ENCODE measurements at places on chromosomes 6 and 20. TPM values are rescaled to one million over a fixed set of nuclear protein-coding genes. Genes with fewer than 3 reads are reported as not detected.

DNA sequence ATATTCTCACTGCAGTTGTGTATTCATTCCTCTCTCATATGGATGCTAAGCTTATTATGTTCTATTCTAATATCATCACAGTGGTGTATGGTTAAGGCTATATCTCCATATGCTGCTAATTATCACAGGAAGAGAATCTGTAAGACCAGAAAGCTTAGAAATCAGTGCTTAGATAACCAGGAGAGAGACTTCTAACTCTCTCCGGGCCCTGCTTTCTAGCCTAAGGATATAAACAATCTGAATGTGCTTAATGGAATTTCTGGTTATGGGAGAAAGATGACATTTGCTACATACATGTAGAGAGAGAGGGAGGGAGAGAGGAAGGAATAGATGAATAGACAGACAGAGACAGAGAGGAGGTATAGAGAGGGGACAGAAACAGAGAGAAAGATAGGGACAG is 1231.3 kb downstream of the EPHA7 start:
- no peak overlapping the region for H3K27ac ChIP-seq
- no peak overlapping the region for H3K4me3 ChIP-seq
- no peaks in the 10 kb centered on the region for H3K27me3 ChIP-seq
- H3K4me1 ChIP-seq: no peaks in the 10 kb centered on the region
- no peak for DNase-seq

Gene SCRT2
- total RNA-seq: not detected

DNA sequence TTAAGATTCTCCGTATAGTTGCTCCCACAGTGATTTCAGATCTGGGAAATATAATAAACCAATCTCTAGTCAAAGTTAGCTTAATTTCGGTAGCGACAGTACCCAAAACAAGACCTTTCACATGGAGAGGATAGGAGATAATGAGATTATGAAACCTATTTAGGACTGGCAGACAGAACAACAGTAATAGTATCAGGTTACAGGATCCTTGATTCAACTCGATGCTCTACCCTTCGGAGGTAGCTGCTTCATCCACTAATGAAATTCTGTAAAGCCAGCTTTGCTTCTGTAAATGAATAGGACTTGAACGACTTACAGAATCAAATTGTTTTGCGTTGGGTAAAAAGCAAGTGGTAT is 534 bp upstream of the AKIRIN2 start:
- peaks cover 39% of the 10 kb centered on the region for H3K4me1 ChIP-seq
- no peaks in the 10 kb centered on the region for H3K27me3 ChIP-seq
- DNase-seq: no peak
- peaks cover 16% of the 10 kb centered on the region for H3K36me3 ChIP-seq

GRCh38 chr6:5012519-5012918 is 8.7 kb upstream of the RPP40 start:
- H3K4me3 ChIP-seq: no peak overlapping the region
- no peaks in the 10 kb centered on the region for H3K27me3 ChIP-seq
- no peak for DNase-seq
- H3K4me1 ChIP-seq: no peaks in the 10 kb centered on the region

- H3K4me1 ChIP-seq: no peaks in the 10 kb centered on the region
- peaks cover 8% of the 10 kb centered on the region for H3K27me3 ChIP-seq
- DNase-seq: no peak
- no peak overlapping the region for H3K27ac ChIP-seq
- H3K4me3 ChIP-seq: no peak overlapping the region
These were observed 31.8 kb upstream of the MAFB start for GRCh38 chr20:40720826-40721225.

Gene RIMS4
- not detected for total RNA-seq

GRCh38 chr6:30726506-30727413 is 6.6 kb downstream of the TUBB start:
- no peaks in the 10 kb centered on the region for H3K27me3 ChIP-seq
- H3K4me3 ChIP-seq: no peak overlapping the region
- peaks cover 60% of the 10 kb centered on the region for H3K4me1 ChIP-seq
- no peak for DNase-seq
- peaks cover 69% of the 10 kb centered on the region for H3K36me3 ChIP-seq

- H3K4me1 ChIP-seq: no peaks in the 10 kb centered on the region
- H3K27ac ChIP-seq: no peak overlapping the region
- no peak overlapping the region for H3K4me3 ChIP-seq
- H3K27me3 ChIP-seq: no peaks in the 10 kb centered on the region
- no peaks in the 10 kb centered on the region for H3K36me3 ChIP-seq
- no peak for DNase-seq
These were observed 44.4 kb downstream of the COL9A1 start for GRCh38 chr6:70258483-70258882.

Gene ASXL1
- 136 TPM for total RNA-seq

DNA sequence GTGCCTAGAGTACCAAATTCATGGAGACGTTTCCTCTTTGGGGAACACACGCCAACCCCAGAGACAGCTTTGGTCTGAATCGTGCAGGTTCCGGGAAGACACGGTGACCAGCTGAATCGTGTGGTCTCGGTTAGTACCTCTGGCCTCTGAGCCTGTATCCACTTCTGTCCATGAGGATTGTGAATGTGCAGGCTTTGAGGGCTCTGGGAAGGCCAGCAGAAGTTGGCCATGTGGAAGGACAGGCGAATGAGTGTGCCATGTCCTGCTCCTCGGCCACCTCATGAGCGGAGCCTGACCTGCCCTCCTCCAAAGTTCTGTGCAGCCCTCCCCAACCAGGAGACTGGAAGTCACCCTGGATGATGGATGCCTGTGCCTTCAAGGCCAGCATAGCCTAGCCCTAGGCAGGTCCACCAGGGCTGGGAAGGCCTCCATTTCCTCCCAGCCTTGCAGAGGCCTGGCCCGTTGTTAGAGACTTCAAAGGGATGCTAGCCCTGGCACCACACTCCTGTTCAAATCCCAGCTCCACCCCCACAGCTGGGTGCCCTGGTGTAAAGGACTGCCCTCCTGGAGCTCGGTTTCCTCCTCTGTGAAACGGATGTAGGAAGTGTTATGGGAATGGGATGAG is 1.7 kb upstream of the TMEM74B start:
- H3K27ac ChIP-seq: no peak overlapping the region
- H3K27me3 ChIP-seq: peaks cover 36% of the 10 kb centered on the region
- H3K4me3 ChIP-seq: peak overlapping the region; percentile 71
- H3K4me1 ChIP-seq: peaks cover 6% of the 10 kb centered on the region
- no peaks in the 10 kb centered on the region for H3K36me3 ChIP-seq

Gene MYLK4
- total RNA-seq: 0.10 TPM

DNA sequence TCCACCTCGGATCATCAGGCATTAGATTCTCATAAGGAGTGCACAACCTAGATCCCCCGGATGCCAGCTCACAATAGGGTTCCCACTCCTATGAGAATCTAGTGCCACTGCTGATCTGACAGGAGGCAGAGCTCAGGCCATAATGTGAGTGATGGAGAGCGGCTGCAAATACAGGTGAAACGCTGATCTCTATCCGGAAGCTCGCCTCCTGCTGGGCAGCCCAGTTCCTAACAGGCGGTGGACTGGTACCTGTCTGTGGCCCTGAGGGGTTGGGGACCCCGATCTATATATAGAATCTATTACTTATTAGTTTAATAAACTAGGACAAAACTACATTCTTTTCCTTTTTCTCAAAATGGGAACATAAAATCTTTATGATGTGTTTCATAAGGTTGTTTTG is 741.9 kb downstream of the RFPL4B start:
- H3K4me3 ChIP-seq: no peak overlapping the region
- H3K4me1 ChIP-seq: no peaks in the 10 kb centered on the region
- no peaks in the 10 kb centered on the region for H3K36me3 ChIP-seq

Gene NKX2-2
- not detected for total RNA-seq

DNA sequence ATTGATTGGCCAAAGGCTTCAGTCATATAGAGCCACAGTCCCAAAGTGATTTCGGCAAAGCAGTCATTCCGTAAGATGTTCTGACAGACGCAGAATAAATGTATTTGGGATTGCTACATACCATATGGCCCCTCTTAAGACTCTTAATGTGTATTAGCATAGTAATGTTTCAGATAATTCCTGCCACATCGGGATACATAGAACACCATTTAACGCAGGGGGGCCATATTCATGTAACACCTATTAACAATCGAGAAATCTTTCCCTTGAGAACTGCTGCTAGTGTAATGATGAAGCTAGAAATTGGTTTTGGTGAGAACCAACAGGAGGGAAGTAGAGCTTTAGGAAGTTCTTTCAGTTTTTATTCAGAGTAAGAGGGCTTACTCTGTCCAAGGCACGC is 390.9 kb upstream of the SASH1 start:
- no peak overlapping the region for H3K4me3 ChIP-seq
- no peak overlapping the region for H3K27ac ChIP-seq
- H3K27me3 ChIP-seq: no peaks in the 10 kb centered on the region
- no peaks in the 10 kb centered on the region for H3K36me3 ChIP-seq

- H3K4me1 ChIP-seq: peaks cover 5% of the 10 kb centered on the region
- peaks cover 14% of the 10 kb centered on the region for H3K27me3 ChIP-seq
- DNase-seq: no peak
- H3K36me3 ChIP-seq: peaks cover 2% of the 10 kb centered on the region
- no peak overlapping the region for H3K4me3 ChIP-seq
These were observed 39.6 kb upstream of the GTSF1L start for GRCh38 chr20:43766385-43766784.

DNA sequence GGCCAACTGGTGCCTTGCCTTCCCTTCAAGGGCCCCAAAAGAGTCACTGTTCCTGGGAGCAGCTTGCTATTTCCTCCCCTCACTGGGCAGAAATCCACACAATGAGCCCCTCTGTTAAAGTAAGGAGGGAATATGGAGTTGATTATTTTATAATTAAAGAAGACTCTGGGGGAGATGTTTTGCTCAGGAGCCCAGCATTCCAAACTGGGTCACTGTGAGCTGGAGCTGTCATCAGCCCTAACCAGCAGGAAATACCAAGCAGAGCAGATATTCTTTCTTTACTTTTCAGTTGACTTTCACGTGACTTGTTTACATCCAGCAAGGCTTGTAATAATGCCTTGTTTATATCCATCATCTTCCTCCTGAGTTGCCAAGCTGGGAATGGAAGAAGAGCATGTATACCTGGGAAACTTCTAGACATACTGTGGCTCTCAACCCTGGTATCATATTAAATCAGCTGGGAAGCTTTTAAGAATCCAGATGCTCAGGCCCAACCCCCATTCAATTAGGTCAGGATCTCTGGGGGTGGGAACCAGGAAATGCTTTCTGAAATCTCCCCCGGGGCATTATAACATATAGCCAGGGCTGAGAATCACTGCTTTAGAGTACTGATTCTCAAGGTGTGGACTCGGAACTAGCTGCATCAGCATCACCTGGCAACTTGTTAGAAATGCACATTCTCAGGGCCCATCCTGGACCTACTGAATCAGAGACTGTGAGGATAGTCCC is 175.6 kb upstream of the MYLIP start:
- DNase-seq: no peak
- no peak overlapping the region for H3K27ac ChIP-seq
- H3K36me3 ChIP-seq: no peaks in the 10 kb centered on the region
- H3K4me3 ChIP-seq: no peak overlapping the region
- peaks cover 18% of the 10 kb centered on the region for H3K4me1 ChIP-seq

- no peak overlapping the region for H3K27ac ChIP-seq
- H3K4me3 ChIP-seq: no peak overlapping the region
- H3K36me3 ChIP-seq: no peaks in the 10 kb centered on the region
- no peaks in the 10 kb centered on the region for H3K4me1 ChIP-seq
- H3K27me3 ChIP-seq: peaks cover 2% of the 10 kb centered on the region
These were observed 135.1 kb upstream of the CNR1 start for GRCh38 chr6:88301256-88301655.

- peaks cover 10% of the 10 kb centered on the region for H3K36me3 ChIP-seq
- H3K4me1 ChIP-seq: peaks cover 50% of the 10 kb centered on the region
- no peaks in the 10 kb centered on the region for H3K27me3 ChIP-seq
These were observed 260.6 kb upstream of the TAB2 start for GRCh38 chr6:149056777-149057463.

DNA sequence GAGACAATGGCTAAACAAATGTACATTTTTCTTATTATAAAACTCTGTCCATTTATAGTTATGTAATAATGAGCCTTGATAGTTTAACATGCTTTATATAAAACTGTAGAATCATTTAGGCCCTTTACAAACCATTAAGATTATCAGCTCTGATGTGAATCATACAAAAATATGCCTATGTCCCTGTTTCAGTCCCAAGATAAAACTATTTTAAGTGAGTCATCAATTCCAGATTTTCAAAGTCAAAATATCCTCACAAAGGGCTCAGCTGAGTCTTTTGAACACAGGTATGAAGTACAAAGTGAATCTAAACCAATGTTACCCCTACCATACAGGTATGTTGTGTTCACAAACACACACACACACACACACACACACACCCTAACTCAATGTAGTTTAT is 88.0 kb downstream of the PTPRK start:
- no peaks in the 10 kb centered on the region for H3K4me1 ChIP-seq
- DNase-seq: no peak
- no peak overlapping the region for H3K4me3 ChIP-seq
- H3K36me3 ChIP-seq: no peaks in the 10 kb centered on the region
- peaks cover 2% of the 10 kb centered on the region for H3K27me3 ChIP-seq
- H3K27ac ChIP-seq: no peak overlapping the region

- H3K4me1 ChIP-seq: no peaks in the 10 kb centered on the region
- H3K27me3 ChIP-seq: no peaks in the 10 kb centered on the region
- no peak overlapping the region for H3K27ac ChIP-seq
- no peak for DNase-seq
These were observed 66.0 kb downstream of the CDH4 start for GRCh38 chr20:61317966-61318530.

Gene SLC35D3
- not detected for total RNA-seq

GRCh38 chr20:48723308-48724264 is 104.2 kb downstream of the PREX1 start:
- peak overlapping the region; percentile 6 for H3K27ac ChIP-seq
- no peaks in the 10 kb centered on the region for H3K27me3 ChIP-seq
- no peak for DNase-seq

GRCh38 chr6:97141756-97142155 is 141.3 kb downstream of the MMS22L start:
- no peak overlapping the region for H3K27ac ChIP-seq
- H3K36me3 ChIP-seq: peaks cover 13% of the 10 kb centered on the region
- peaks cover 4% of the 10 kb centered on the region for H3K4me1 ChIP-seq
- no peaks in the 10 kb centered on the region for H3K27me3 ChIP-seq

DNA sequence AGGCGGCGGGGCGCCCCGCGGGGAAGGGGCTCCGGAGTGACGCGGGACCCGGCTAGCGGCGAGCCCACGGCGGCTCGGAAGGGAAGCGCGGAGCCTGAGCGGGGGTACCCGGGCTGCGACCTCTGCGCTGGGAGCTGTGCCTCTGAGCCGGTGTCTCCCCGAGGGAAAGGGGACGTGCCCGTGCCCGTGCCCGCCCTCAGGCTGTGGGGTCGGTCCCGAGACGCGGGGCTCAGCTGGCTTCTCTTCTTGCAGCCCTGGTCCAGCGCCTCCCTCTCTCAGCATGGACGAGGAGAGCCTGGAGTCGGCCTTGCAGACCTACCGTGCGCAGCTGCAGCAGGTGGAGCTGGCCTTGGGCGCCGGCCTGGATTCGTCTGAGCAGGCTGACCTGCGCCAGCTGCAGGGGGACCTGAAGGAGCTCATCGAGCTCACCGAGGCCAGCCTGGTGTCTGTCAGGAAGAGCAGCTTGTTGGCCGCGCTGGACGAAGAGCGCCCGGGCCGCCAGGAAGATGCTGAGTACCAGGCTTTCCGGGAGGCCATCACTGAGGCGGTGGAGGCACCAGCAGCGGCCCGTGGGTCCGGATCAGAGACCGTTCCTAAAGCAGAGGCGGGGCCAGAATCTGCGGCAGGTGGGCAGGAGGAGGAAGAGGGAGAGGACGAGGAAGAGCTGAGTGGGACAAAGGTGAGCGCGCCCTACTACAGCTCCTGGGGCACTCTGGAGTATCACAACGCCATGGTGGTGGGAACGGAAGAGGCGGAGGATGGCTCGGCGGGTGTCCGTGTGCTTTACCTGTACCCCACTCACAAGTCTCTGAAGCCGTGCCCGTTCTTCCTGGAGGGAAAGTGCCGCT is 686 bp downstream of the ZGPAT start:
- no peak for DNase-seq
- peak overlapping the region; percentile 68 for H3K27ac ChIP-seq
- H3K27me3 ChIP-seq: no peaks in the 10 kb centered on the region
- peak overlapping the region; percentile 86 for H3K4me3 ChIP-seq
- H3K4me1 ChIP-seq: peaks cover 34% of the 10 kb centered on the region
